ENCODE measurements at places on chromosomes 4 and X.
A peak's percentile ranks its signal among the peaks of the same experiment; 100 is the strongest.

- DNase-seq, result no peak
Observed at GRCh38 chr4:97359826-97360225, 783.5 kb downstream of the STPG2 start.

GRCh38 chr4:42488114-42488513 lies 90.8 kb downstream of the SHISA3 start:
- DNase-seq, result no peak

DNA sequence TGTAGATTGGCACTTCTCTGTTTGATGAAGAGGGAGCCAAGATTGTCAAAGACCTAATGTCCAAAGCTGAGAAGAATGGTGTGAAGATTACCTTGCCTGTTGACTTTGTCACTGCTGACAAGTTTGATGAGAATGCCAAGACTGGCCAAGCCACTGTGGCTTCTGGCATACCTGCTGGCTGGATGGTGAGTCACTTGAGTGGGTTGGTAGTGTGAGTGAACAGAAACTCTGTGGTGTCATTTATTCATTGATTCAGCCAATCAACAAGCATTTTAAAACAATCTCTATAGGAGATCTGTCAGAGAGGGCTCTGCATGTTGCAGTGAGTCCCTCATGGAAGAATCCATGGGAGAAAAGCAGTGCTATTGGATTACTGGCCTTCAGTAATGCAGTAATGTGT lies 16.3 kb downstream of the TAF9B start:
- DNase-seq, result no peak

GRCh38 chr4:55675196-55675793 lies 39.2 kb upstream of the NMU start:
- no peak for DNase-seq

DNA sequence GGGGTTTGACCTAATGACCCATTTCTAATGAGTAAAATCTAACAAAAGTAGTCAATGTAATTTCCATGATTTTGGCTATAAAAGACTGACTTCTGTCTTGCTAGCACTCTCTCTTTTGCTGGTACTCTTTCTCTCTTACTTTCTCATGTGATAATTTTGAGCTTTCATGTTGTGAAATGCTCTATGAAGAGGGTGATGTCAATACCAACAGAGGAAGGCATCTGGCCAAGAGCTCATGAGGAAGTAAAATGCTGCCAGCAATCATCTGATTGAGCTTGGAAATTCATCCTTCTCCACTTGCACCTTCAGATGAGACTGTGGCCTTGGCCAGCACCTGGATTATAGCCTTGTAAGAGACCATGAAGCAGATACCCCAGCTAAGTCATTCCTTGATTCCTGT lies 347.7 kb downstream of the HS3ST1 start:
- DNase-seq, result no peak

DNA sequence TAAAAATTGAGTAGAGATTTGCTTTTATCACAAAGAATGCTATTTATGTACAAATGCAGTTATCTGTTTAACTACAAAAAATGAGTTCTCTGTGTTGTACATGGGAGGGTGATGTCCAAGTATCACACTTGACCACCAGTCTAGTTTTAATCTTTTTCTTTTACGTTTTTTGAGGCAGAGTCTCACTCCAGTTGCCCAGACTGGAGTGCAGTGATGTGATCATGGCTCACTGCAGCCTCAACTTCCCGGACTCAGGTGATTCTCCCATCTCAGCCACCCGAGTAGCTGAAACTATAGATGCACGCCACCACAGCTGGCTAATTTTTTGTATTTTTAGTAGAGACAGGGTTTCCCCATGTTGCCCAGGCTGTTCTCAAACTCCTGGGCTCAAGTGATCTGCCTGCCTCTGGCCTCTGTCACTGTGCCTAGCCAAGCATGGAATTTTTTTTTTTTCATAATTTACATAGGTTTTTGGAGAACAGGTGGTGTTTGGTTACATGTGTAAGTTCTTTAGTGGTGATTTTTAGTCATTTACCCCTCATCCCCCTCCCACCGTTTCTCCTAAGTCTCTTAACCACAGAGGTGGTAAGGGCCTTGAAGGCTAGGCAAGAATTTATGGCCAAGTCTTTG lies 47.9 kb upstream of the RPA4 start:
- no peak for DNase-seq

DNA sequence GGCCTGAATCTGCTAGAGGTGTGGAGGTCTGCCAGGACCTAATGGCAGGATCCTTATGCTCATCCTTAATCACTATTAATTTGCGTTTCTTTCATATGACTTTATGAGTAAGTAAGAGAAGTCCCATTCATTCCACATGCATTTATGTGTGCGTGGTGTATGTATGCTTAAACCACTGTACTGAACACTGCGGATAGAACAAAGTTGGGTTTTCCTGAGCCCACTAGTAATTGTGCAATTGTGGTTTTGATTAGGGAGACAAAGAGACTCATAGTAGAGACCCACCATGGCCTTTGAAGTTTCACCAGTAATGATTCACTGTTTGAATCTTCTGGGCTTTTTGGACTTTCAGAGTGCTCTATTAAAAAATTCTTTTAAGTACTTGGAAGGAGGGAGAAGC lies 498.5 kb upstream of the DIPK2B start:
- peak; percentile 21 for DNase-seq

- no peak for DNase-seq
Observed at GRCh38 chr4:11719879-11720278, 291.2 kb upstream of the HS3ST1 start.

DNA sequence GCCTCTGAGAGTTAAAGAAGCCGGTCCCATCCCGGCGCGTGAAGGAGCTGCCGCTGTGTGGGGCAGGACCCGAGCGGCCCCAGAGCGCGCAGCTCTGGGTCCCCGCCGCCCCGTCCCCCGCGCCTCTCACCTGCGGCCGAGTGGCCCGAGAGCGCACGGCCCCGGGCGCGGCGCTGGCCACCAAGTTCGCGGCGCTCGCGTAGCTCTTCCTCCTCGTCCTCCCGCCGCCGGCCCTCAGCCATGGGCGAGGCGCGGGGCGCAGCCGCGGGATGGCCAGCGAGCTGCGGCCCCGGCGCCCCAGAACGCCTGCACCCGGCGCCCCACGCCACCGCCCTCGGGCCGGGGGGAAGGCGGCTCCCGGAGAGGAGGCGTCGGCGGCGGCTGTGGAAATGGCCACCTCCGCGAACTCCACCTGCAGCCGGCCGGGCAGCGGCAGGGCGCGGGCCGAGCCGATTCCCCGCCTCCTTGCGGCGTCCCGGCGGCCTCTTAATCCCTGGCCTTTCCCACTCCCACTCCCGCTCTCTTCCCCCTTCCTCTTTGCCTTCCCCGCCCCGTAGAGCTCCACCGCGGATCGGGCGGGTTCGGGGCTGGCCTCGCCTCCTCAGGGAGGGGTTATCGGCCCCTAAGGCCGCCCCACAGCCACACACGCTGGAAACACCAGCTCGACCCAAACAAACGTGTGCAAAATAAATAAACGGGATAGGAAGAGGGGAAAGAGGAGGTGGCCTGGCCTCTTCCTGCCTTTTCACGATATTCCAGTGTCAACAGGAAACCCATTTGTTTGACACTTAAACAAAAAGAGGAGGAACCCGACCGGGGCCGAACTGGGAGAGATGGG lies at the start of gene SH3D19:
Gene SH3D19, minus strand, starts transcription at position 495 of the 838 bp plus-strand sequence. Its CDS starts 253 bp downstream, at position 242.
- peak; percentile 81 for DNase-seq

- DNase-seq, result no peak
Observed at GRCh38 chr4:174387143-174387542, 103.4 kb downstream of the CEP44 start.

DNA sequence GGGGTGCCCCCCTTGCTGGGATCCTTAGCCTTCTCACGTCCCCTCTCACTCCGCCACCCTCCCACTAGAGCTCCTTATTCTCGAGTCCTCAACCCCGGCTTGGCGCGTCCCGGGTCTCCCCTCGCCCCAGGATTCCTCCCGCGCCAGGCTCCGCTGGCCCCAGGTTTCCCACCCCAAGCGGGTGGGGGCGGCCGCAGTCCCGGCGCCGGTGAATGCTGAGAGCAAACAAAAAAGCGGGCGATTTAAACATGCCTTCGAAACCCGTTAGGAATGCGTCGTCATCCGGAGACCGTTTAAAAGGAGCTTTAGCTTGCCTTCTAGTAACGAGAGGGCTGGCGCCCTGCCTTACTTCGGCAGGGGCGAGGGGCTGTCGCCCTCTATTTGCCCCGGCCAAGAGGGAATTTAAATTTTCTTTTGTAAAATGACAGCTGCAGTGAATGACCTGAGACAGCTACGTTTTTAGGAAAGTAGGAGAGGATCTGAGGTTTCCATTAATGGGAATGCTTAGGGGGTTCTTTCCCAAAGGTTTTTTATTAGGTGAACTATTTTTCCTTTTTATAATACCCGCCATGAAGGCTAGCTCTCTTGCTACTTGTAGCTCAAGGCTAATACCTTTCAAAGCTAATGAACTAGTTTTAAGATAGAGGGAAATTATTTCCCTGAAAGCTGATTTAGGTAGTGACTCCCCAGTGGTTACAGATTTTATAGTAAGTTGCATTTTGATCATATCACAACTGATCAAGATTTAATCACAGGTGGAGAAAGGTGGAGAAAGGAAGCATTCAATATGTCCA lies 3.1 kb downstream of the JADE1 start:
- peak; percentile 74 for DNase-seq

- DNase-seq, result peak; percentile 60
Observed at GRCh38 chr4:11698846-11699590, 270.3 kb upstream of the HS3ST1 start.

- DNase-seq, result peak; percentile 51
Observed at GRCh38 chr4:163107754-163108153, 58.9 kb downstream of the NAF1 start.

GRCh38 chrX:73913580-73913979 lies 350.6 kb downstream of the CHIC1 start:
- peak; percentile 68 for DNase-seq

GRCh38 chr4:152039023-152039481 lies 278.2 kb upstream of the GATB start:
- peak; percentile 39 for DNase-seq

DNA sequence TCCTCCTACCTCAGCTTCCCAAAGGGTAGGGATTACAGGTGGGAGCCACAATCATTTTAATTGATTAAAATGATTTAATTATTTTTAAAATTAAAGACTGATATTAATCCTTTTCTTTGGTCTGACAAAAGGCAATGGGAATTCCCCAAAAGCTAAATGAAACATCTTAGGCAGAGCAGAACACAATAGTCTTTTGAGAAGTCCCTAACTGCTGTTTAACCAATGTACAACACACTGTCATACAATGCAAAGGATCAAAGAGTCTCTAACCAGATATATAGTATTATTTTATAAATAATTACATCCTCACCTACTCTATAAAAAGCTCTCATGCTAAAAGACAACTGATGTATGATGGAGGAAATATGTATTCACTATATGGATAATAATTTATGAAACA lies 47.0 kb downstream of the THAP9 start:
- no peak for DNase-seq

- no peak for DNase-seq
Observed at GRCh38 chr4:63663870-63664269, 745.4 kb downstream of the TECRL start.

DNA sequence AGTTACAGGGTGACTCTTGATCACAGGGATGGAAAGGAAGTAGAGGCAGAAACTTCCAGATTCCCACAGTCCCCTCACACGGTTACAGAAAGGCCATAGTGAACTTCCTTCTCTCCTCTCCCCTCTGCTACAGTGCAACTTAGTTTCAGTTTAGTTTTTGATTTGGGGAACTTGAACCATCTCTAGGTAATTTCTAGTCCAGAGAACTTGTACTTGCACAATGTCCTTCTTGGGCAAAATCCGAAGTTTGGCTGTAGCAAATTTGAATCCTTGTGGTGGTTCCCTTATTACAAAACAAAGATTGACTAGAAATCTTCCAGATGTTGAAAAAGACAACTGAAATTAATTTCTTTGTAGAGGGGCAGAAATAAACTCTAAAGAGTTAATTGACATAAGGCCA lies 1.2 kb upstream of the BLTP1 start:
- no peak for DNase-seq
